ENCODE measurements at places on chromosomes 5 and 9.

DNA sequence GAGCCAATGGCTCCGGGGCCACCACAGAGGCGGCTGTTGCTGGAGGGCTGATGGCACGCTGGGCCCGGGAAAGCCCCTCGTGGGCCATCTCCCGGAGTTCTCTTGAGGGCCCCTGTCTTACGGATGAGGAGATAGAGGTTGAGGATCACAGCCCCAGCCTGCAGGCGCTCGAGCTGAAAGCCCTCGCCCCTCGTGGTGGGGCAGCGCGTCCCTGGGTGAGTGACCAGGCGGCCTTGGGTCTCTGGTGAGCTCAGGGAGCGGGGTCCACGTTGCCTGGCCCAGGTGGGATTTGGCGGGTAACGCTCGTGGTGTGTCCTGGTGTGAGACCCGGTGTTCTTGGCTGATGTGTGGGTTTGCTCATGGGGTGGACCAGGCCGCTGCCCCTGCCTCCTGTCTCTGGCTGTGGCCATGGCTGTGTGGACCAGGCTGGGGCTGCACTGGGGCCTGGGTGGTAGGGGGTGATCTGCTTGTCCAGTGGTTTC lies 38.9 kb downstream of the RXRA start:
- DNase-seq = no peak

DNA sequence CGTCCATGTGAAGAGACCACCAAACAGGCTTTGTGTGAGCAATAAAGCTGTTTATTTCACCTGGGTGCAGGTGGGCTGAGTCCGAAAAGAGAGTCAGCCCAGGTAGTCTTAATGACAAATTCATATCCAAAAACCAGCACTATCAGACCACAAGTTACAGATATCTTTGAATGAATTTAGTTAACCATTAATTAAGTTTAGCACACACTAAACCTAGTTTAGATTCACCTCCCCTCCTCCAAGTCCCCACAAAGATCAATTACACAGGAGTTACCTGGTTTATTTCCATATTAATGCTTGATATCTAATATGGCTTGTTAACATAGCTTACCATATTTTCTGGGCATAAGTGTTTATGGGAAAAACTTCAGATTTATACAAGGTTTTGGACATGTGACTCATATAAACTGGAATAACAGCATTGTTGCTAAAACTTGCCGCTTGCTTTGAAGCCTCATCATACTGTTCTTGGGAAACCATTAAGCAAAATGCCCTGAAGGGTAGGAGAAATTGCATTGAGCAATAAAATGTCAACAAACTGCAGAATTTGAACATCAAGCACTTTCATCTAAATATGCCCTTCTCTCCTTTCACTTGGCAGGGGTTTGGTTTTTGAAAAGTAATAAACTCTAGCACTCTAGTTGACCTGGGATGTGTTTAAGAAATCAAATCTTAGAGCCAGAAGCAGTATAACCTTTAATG lies 166.9 kb downstream of the SNCAIP start:
- no peak for DNase-seq

- DNase-seq = no peak
Observed at GRCh38 chr5:72487177-72487576, 20.0 kb downstream of the ZNF366 start.

- DNase-seq = no peak
Observed at GRCh38 chr5:16540421-16540820, 74.8 kb upstream of the ZNF622 start.

DNA sequence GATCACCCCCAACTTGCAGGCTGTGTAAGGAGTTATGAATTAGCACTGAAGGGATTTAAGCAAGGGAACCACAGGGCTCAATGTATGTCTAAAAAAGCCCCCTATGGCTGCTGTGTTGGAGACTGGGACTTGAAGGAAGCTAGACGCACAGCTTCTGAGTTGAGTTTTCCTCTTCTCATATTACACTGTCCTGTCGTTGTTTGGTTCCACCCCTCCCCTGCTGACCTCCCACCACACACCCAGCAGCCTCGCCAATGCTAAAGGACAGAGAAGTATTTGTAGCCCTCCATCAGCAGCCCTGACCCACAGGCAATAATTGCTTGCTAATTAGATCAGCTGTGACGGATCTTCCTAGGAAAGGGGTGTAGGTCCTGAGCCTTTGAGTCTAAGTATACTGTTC lies 15.1 kb upstream of the CARTPT start:
- no peak for DNase-seq

DNA sequence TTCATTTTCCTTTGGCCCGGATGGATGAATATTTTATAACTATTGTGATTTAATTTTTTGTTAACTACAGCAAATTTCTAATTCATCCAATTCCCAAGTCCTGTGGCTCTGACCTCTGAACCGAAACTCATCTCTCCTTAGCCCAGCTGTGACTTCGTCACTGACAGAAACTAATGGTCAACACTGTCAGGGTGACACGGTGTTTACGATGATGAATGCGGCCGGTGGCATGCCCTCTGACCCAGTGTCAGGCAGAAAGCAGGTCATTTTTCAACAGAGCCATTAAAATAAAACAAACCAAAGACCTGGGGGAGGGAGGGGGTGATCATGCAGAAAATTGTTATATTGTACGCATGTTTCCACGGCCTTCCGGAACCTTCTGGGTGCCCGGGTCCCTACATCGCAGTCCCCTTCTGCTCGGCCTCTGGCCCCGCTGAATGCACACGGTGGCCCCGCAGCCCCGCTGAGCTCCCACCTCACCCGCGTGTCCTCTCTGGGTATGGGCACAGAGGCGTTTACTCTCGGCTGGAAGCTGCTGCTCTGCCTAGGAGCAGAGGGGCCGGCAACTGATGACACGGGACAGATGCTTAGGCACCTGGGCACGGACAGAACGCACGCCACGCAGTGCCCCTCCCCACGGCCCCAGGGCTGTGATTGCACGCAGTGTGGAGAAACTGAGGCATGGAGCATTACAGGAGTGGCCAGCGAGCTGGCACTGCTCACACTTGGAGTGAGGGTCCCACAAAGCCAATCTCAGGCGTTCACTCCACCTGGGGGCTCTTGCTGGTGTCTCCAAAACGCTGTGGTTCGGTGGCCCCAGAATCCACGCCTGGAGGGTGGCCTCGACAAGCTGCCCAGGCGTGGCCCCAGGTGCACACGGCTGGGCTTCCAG lies 8.1 kb downstream of the CCDC187 start:
- DNase-seq = no peak

GRCh38 chr9:37390759-37391158 lies 31.7 kb upstream of the GRHPR start:
- peak; percentile 36 for DNase-seq
